ENCODE measurements at places on chromosomes 11 and 22.
A peak's percentile ranks its signal among the peaks of the same experiment; 100 is the strongest.

GRCh38 chr22:39431821-39432251 lies 25.0 kb upstream of the MGAT3 start:
- no peak for DNase-seq

- DNase-seq = no peak
These were observed 12.8 kb upstream of the PRR5 start for GRCh38 chr22:44689173-44689572.

DNA sequence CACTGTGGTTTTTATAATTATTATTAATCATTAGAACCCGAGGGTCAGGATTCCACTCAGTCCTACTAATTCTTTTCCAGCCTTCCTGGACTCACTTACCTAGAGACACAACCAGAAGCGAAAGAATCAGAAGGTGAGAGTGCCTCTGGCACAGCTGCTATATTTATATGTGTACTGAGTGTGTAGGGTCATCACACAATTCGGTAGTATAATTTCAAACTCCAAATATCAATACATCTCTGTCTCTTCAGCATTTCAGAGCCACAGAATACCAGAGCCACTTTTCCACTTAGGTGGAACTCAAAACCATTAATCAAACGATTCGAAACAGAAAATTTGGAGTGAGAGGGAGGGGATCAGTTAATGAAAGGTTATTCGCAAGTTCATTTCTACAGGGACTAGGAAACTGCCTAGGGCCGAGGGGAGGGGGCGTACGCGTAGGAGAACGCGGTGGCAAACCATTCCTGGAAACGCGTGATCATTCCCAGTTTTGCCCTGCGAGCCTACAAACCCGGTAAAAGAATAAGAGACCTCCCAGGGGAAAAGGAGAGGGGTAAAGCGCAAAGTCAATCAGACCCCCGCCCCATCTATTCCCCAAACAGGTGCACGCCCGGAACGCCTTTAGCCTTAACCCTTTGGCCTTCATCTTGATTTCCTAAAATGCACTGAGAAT lies 5.4 kb downstream of the BSX start:
- DNase-seq = no peak

DNA sequence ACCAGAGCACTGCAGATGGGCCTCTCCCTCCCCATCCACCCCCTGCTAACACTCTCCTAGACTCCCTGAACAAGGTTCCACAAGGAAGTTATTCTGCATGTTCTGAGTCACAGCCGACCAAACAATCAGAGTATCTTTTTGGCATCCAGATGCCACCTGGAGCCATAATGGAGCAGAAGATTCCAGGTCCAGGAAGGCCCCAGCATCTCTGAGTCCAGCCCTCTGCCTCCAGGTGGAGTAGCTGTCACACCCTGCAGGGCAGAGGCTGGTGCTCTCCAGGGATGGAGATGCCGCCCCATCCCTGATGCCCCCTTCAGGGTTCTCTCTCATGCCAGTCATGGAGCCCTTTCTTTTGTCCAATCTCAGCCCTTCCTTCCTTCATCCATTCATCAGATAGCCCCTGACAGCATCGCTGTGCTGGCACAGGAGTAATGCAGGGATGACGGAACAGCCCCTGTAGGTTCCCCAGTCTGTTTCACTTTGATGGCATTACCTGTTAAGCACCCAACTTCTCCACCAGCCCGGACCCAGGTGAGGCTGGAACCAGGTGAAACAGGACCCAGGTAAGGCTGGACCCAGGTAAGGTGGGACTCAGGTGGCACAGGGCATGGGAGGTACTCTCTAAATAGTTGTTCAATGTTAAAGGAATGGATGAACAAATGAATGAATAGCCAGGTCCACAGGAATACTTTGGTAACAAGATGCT lies 20.1 kb upstream of the TSKU start:
- DNase-seq = no peak

- no peak for DNase-seq
These were observed 1260.9 kb downstream of the BRD1 start for GRCh38 chr22:48566741-48567140.

DNA sequence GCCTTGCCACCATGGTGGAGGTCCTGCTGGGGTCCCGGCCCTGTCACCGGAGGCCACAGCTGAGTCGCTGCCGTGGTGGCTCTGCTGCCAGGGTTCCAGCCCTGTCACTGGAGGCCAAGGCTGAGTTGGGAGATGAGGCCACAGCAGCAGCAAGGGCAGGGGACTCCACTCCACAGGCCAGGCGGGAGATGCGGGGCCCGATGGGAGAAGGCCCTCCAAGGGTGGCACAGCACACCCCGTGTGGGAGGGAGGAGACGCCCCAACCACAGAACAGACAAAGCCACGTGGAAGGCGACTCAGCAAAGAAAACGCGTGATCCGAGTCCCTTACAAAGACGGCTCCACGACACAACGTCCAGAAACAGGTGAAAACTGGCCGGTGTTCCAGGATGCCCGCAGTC lies 159.3 kb downstream of the BRD1 start:
- DNase-seq = no peak

GRCh38 chr11:80815752-80816453 lies 1375.1 kb upstream of the TENM4 start:
- no peak for DNase-seq

GRCh38 chr22:28934026-28934425 lies 50.7 kb downstream of the ZNRF3 start:
- no peak for DNase-seq

- no peak for DNase-seq
These were observed 53.3 kb upstream of the CD44 start for GRCh38 chr11:35085531-35086165.

- DNase-seq = no peak
These were observed 403.2 kb downstream of the AASDHPPT start for GRCh38 chr11:106480581-106481190.

GRCh38 chr11:86749821-86750401 lies 50.4 kb upstream of the PRSS23 start:
- DNase-seq = no peak

- no peak for DNase-seq
These were observed 4.0 kb downstream of the OR51E1 start for GRCh38 chr11:4647766-4648165.

GRCh38 chr22:37827056-37827455 lies 3.9 kb downstream of the GALR3 start:
- DNase-seq = peak; percentile 51

- DNase-seq = no peak
These were observed 262.3 kb downstream of the SOX6 start for GRCh38 chr11:16093889-16094653.

- no peak for DNase-seq
These were observed 14.1 kb downstream of the SLC25A1 start for GRCh38 chr22:19164425-19164824.

DNA sequence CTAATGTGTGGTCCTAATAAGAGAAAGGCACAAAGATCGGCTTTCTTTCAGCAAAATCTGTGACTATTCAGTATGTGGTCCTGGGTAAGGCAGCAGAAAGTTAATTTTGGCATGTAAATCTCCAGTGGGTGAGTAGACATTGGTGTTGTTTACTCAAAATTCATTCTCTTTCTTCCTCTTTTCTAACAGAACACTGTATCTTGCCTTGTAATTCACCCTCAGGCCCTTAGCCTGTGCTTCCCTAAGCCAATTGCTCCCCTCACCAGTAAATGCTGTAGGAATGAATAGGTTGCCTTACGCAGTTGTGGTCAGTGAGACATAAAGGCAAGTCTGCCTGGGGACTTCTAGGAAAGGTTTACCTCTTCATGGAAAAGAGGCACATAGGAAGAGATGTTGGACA lies 49.9 kb upstream of the PDE3B start:
- no peak for DNase-seq

GRCh38 chr22:45976254-45977002 lies 534 bp downstream of the WNT7B start:
- DNase-seq = no peak

DNA sequence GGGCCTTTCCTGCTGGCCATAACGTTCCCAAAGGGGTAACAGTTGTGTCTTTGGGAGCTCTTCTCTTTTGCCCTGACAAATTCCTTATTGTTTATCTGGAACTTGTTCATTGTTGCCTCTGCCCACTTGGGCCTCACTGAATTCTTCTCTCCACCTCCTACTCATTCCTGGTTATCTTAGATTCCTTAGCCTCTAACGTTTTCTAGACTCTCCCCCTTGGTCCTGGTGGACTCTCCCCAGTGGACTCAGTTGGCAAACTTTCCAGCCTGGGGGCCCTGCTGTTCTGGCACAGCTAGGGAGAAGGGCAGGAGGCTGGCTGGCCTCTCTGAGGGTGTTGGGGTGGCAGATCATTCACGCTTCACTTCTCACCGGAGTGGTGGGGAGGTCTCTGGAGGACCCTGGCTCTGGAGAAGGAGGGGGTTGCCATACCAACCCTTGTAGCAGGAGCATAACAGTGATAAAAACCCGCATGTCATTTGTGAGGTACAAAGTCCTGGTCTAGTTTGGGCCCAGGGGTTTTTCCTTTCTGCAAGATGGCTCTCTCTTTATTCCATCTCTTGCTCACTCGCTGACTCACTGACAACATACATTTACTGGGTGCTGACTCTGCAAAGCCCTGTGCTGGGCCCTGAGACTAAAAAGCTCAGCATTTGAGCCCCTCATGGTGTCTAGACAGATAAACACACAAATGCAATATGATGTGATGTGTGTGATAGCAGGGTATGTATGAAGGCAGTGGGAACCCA lies 39.7 kb downstream of the YWHAH start:
- DNase-seq = no peak

DNA sequence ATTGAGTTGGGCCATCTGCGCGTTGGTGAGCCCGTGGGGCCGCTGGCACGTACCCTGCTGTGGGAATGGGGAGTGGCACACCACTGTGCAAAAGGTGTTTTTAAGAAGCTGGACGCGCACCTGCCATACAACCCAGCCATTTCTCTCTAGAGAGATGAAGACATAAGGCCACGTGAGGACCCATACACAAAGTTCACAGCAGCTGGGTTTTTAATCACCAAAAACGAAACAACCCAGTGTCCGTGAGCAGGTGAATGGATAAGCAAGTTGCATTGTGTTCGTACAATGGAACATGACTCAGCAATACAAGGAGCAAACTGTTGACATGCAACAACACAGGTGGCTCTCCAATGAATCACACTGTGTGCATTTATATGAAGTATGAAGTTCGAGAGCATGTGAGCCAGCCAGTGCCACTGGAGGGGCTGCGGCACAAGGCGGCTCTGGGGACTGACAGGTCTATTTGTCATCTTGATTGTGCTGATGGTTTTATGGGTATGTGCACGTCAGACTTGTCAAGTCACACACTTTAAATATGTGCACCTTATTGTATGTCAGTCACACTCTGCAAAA lies 30.6 kb upstream of the PANX2 start:
- DNase-seq = no peak

DNA sequence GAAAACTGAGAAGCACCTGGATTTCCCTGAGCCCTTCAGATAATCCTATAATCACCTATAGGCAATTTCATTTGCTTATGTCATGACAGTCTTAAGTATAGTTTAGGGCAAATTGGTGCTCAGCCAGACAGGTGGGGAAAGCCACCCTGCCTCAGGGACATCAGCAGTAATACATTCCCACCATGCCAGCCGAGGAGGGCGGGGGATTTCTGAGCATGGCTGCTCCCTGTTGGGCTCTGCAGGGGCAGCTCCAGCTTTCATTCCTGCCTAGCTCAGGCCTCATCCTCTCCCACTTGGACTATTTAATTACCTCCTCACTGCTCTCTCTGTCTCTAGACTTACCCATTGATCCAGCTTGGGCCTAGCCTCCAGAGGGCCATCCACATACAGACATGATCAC lies 9.0 kb upstream of the DRD2 start:
- no peak for DNase-seq

GRCh38 chr22:30969532-30970355 lies 679 bp downstream of the TUG1 start:
- no peak for DNase-seq

All from globus pallidus (tissue), 1 donor.